ENCODE measurements at places on chromosomes 12 and 14.

DNA sequence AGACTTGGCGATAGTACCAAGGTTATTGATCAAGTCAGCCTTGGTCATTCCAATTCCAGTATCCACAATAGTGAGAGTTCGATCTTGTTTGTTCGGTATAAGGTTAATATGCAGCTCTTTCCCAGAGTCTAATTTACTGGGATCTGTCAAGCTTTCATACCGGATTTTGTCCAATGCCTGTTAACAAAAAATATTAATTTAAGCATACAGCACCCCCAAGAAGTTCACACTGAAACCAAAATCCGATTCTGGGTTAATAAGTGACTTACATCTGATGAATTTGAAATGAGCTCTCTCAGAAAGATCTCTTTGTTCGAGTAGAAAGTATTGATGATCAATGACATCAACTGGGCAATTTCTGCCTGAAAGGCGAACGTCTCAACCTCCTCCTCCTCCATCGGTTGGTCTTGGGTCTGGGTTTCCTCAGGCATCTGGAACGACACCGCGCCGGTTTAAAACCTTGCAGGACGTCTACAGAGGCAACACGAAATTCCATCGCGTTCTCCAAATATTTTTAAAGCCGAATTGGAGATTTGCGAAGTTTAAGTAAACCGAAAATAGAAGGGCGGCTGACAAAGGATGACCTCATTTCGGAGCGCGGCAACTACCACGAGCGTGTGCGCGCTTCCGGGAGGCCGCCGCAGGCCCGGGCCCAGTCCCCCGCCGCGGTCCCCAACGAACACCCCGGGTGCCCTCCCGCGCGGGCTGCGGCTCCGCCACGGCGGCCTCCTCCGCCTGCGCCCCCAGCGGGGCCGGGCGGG lies 716 bp downstream of the HSP90AA1 start:
- peak; percentile 20 for DNase-seq

DNA sequence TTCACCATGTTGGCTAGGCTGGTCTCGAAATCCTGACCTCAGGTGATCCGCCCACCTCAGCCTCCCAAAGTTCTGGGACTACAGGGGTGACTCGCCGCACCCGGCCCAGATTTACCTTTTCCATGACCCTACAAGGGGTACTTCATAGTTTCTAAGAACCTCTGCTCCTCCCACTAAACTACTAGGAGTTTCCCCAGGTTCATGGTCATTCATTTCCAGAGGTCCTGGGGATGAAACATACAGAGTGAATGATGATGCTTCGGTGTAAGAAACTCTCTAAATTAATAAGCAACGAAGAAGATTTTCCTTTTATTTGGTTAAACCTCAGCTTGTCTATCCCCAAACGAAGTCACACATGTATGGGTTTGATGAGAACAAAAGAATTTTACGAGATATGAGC lies 56.9 kb downstream of the AMN start:
- DNase-seq = no peak

GRCh38 chr12:82124711-82125380 lies 233.3 kb downstream of the CCDC59 start:
- no peak for DNase-seq

DNA sequence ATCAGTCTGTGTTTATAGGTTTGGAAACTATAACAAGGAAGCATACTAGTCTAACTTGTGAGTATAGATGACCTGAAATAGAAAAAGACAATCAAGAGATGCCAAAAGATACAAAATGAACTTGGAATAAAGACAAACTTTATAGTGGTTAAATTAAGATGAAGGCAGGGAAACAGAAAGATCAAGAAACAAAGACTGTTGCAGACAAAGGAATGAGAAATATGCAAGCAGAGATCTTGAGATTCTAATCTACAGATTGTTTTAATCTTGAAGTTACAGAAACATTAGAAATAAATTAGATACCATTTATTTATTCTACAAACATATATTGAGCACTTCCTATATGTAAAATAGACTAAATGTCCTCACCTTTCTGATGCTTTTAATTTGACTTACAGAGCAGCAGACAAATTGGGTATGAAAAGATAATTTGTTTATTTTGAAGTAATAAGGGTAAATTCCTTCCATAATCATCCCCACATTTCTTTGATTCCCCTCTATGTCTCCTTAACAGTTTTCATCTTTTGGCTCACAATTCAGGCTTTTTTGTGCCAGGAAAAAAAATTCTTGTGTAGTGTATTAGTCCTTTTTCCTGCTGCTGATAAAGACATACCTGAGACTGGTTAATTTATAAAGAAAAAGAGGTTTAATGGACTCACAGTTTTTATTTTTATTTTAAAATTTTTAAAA lies 134.4 kb downstream of the KITLG start:
- no peak for DNase-seq

DNA sequence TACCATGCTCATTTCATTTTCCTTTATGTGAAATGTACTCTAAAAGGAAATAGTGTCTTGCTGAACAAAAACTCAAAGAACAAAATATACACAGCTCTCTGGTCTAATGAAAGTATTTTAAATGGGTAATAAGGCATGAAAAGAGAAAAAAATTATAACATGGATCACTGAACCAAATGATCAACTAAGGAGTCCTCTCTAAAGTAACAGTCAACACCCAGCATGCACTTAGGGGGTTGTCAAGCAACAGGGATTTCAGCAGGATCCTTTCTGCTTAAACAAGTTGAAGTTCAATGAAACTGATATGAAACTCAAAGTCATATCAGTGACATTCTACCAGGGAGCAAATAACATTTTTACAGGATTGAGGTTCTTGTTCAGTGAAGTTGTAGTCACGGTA lies 398.8 kb downstream of the SEC23A start:
- no peak for DNase-seq

GRCh38 chr12:107478881-107479280 lies 206.7 kb upstream of the PWP1 start:
- no peak for DNase-seq
